T-helper 17 cell (primary cell): ENCODE measurements at places on chromosomes 13 and 19. TPM values are rescaled to one million over a fixed set of nuclear protein-coding genes. Genes with fewer than 3 reads are reported as not detected.
A peak's percentile ranks its signal among the peaks of the same experiment; 100 is the strongest.

DNA sequence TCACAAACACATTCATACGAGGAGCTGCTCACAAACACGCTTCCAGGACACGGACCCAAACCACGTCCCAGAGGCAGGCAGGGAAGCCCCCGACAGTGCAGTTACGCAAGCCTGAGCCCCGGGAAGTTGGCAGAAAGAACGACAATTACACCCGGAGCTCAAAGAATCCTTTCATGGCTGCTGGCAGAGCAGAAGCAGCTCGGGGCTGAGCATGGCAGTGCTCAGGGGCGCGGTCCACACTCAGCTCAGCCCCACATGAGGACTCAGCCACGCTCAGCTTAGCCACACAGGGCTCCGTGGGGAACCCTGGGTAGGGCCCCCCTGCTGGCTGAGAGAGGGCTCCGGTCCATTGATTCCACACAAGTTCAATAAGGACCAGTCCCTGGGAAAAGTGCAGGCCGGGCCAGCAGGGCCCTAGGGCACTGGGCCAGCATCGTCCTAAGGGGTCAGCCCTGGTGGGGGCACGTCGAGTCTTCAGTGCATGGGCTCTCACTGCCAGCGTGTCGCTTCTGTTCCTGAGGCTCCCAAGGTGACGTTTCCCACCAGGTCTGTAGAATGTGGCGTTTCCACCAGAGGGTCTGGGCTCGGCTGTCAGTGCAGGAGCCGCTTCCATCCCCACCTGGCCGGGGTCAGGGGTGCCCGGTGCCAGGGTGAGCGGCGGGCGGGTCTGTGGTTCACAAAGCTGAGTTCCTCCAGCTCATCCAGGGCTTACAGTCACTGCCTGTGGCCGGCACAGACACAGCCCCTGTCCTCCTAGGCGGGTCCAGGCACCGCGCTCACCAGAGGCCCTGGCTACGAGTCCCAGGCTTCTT is 23.1 kb downstream of the GAS6 start:
- no peak overlapping the region for H3K4me3 ChIP-seq
- H3K4me1 ChIP-seq = peaks cover 3% of the 10 kb centered on the region
- H3K27me3 ChIP-seq = no peaks in the 10 kb centered on the region
- peaks cover 2% of the 10 kb centered on the region for H3K36me3 ChIP-seq
- H3K27ac ChIP-seq = no peak overlapping the region

Gene RTBDN
- not detected for total RNA-seq

Gene PLIN4
- total RNA-seq = not detected

Gene ZNF665
- total RNA-seq = 0.78 TPM

Gene ZNF844
- total RNA-seq = 9.7 TPM

- H3K36me3 ChIP-seq = peaks cover 2% of the 10 kb centered on the region
- no peaks in the 10 kb centered on the region for H3K27me3 ChIP-seq
- H3K27ac ChIP-seq = peak overlapping the region; percentile 83
- no peak overlapping the region for H3K4me3 ChIP-seq
- peaks cover 31% of the 10 kb centered on the region for H3K4me1 ChIP-seq
Observed at GRCh38 chr19:55248166-55248675, 10.6 kb downstream of the PPP6R1 start.

DNA sequence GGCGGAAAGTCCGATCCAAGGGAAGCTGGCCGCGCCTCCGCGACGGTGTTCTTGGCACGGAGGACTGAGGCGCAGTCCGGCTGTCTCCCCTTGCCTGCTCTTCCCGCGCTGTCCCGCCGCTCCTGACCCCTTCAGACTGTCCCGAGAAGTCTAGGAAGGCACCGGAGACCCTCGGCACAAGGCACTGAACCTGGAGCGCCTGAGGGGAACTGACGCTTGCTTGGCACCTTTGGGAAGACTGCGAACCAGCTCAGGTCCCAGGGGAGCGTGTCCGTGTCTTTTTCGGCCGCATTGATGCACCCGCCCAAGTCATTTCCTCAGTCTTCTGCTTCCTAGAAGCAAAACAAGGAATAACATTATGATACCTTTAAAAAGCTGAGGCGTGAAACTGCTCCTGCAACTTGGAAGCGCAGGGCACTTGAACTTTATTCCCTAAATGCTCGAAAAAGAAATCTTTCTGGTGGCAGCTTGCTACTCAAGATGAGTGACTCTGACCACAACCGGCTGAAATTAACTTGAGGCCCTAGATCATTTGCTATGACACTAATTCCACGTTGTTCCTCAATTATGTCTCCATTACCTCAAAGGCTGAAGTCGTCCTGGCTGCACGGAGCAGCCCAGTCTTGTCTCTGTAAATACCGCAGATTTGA is 735 bp upstream of the FLT1 start:
- no peak overlapping the region for H3K27ac ChIP-seq
- DNase-seq = no peak
- H3K4me1 ChIP-seq = no peaks in the 10 kb centered on the region
- H3K36me3 ChIP-seq = peaks cover 8% of the 10 kb centered on the region

Gene SIGLEC9
- 4.8 TPM for total RNA-seq

DNA sequence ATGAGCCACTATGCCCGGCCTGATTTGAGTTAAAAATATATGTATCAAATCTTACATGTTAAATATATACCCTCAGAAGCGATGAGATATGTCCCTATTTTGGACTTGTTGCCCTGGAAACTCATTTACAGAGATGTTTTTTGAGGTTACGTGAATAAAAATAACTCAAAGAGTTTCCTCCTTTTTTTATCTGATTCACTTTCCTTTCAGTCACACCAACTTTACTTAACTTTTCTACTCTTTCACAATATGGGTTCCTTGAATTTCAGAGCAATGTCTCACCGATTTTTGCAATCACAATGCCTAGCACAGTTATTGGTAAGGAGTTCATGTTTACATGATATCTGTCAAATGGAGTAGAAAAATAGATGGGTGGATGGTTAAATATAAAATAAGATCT is 2.3 kb downstream of the OR7C2 start:
- H3K4me3 ChIP-seq = no peak overlapping the region
- peak overlapping the region; percentile 39 for H3K27ac ChIP-seq
- DNase-seq = no peak
- peaks cover 28% of the 10 kb centered on the region for H3K27me3 ChIP-seq
- H3K36me3 ChIP-seq = peaks cover 2% of the 10 kb centered on the region

GRCh38 chr13:103164251-103164650 is 98.0 kb upstream of the SLC10A2 start:
- H3K27me3 ChIP-seq = no peaks in the 10 kb centered on the region
- H3K4me3 ChIP-seq = no peak overlapping the region
- H3K27ac ChIP-seq = no peak overlapping the region
- DNase-seq = no peak
- no peaks in the 10 kb centered on the region for H3K4me1 ChIP-seq

Gene SWSAP1
- 2.6 TPM for total RNA-seq

Gene ZFP14
- total RNA-seq = 3.5 TPM

GRCh38 chr13:105920370-105920769 is 615.1 kb downstream of the EFNB2 start:
- no peak overlapping the region for H3K4me3 ChIP-seq
- H3K4me1 ChIP-seq = no peaks in the 10 kb centered on the region
- DNase-seq = no peak
- H3K36me3 ChIP-seq = no peaks in the 10 kb centered on the region

Gene RXFP2
- total RNA-seq = not detected

DNA sequence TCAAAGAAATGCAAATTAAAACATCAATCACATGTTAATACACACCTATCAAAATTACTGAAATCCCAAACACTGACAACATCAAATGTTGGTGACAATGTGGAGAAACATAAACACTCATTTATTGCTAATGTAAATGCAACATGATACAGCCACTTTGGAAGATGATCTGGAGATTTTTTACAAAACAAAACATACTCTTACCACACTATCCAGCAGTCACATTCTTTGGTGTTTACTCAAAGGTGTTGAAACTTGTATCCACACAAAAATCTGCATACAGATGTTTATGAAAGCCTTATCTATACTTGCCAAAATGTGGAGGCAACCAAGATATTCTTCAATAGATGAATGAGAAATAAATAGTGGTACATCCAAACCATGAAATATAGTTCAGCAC is 1219.5 kb upstream of the PCDH20 start:
- H3K27ac ChIP-seq = no peak overlapping the region
- H3K36me3 ChIP-seq = no peaks in the 10 kb centered on the region
- no peaks in the 10 kb centered on the region for H3K27me3 ChIP-seq
- DNase-seq = no peak
- H3K4me1 ChIP-seq = no peaks in the 10 kb centered on the region
- no peak overlapping the region for H3K4me3 ChIP-seq

- H3K4me3 ChIP-seq = no peak overlapping the region
- H3K27ac ChIP-seq = no peak overlapping the region
- no peaks in the 10 kb centered on the region for H3K27me3 ChIP-seq
- H3K4me1 ChIP-seq = no peaks in the 10 kb centered on the region
Observed at GRCh38 chr13:36552334-36552733, 120.0 kb downstream of the CCNA1 start.

GRCh38 chr19:42286349-42287016 is 15.4 kb upstream of the PRR19 start:
- peaks cover 28% of the 10 kb centered on the region for H3K4me1 ChIP-seq
- no peak for DNase-seq
- peaks cover 3% of the 10 kb centered on the region for H3K36me3 ChIP-seq

- H3K4me1 ChIP-seq = peaks cover 23% of the 10 kb centered on the region
- H3K36me3 ChIP-seq = peaks cover 2% of the 10 kb centered on the region
- no peak for DNase-seq
Observed at GRCh38 chr19:24040621-24041020, 46.4 kb upstream of the ZNF254 start.

- H3K27me3 ChIP-seq = no peaks in the 10 kb centered on the region
- no peak for DNase-seq
- H3K36me3 ChIP-seq = no peaks in the 10 kb centered on the region
- no peak overlapping the region for H3K4me3 ChIP-seq
Observed at GRCh38 chr19:27762933-27763332, 1450.0 kb downstream of the UQCRFS1 start.

- no peak overlapping the region for H3K4me3 ChIP-seq
- no peak overlapping the region for H3K27ac ChIP-seq
- peaks cover 22% of the 10 kb centered on the region for H3K4me1 ChIP-seq
- DNase-seq = no peak
Observed at GRCh38 chr19:13783565-13784500, 9.6 kb downstream of the C19orf53 start.

Gene OR7D2
- not detected for total RNA-seq

DNA sequence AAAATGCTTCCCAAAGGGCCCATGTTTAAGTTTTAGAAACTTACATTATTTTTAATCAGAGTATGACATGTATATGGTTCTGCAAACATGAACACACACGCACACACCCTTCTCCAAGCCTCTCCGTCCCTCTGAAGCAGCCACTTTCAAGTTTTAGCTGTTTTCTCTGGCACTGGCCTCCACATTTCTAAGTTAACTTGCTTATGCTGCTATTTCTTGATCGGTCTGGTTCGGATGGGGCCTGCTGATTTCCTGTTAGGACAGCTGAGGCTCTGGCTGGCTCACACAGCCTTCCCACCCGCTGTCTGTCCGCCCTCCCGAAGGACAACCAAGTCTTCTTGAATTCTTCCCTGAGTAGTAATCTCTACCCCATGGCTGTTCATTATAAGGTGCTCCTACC is 4.4 kb downstream of the SPC24 start:
- H3K4me1 ChIP-seq = peaks cover 8% of the 10 kb centered on the region
- no peak for DNase-seq
- H3K27ac ChIP-seq = no peak overlapping the region
- H3K36me3 ChIP-seq = no peaks in the 10 kb centered on the region

GRCh38 chr19:12202250-12202649 is 39.4 kb downstream of the ZNF136 start:
- H3K4me3 ChIP-seq = no peak overlapping the region
- H3K27me3 ChIP-seq = no peaks in the 10 kb centered on the region
- H3K4me1 ChIP-seq = no peaks in the 10 kb centered on the region

Gene PRR36
- total RNA-seq = 0.63 TPM

DNA sequence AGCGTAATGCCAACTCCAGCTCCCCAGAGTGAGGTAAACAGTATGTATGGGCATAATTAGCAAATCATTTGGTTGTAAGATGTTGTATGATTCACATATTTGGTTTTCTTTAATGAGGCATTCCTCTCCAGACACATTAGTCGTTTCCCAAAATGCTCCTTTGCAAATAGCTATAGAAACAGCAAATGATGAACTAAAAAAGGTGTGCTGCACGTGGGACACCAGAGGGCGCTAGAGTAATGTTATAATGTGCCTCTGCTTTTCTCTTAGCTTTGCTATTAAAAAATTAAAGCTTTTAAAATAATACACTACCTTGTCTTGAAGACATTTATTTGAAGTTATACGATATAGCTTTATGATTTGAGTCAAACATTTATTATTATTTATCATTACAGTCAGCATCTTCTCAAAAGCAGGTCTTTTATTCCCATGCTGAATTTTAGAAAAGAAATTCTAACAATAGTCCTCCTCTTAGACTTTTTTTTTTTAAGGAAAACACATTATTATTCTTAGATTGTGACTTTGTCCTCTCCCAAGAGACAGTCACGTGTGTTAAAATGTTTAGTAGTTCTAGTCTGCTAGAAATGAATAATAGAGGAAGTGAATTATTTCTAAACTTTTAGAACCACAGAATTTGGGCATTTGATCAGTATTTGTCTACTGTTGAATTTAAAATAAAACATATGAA is 121.6 kb upstream of the FRY start:
- peaks cover 47% of the 10 kb centered on the region for H3K4me1 ChIP-seq
- peaks cover 4% of the 10 kb centered on the region for H3K36me3 ChIP-seq
- peak overlapping the region; percentile 77 for H3K27ac ChIP-seq
- H3K4me3 ChIP-seq = no peak overlapping the region
- H3K27me3 ChIP-seq = no peaks in the 10 kb centered on the region

Gene PPM1N
- total RNA-seq = 3.8 TPM

DNA sequence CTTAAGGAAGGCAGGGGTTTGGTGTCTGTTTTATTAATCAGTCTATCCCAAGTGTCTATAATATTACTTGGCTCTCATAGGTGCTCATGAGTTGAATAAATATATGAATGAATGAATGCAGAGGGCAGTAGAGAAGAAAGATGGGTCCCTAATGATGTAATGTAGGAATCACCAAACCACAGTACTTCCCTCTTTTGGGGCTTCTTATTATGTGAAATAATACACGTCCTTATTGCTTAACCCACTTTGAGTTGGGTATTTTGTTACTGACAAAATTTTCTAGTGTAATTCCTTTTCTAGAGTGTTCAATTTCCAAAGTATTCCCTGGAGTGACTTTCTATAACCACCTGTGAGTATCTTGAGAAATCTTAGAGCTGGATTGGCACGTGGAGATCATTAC is 13.2 kb downstream of the KLK5 start:
- no peak for DNase-seq
- peaks cover 35% of the 10 kb centered on the region for H3K27me3 ChIP-seq
- no peak overlapping the region for H3K27ac ChIP-seq
- H3K4me3 ChIP-seq = no peak overlapping the region

Gene NBEA
- total RNA-seq = 3.8 TPM

DNA sequence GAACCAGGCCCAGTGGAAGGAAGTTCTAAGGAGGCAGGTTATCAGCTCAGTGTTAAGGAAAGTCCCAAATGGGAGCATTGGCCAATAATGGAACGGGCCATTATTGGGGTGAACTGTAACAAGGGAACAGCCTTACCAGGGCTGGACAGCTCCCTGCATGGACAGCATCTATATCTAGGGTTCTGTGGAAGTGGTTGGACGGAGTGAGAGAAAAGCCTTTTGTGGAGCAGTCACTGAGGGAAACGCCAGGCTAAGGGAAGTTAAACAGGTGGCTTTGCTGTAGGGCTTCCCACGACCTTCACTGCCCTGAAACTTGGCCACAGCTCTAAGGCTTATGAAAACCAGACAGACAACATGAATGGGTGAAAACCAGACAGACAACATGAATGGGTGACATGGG is 17.0 kb downstream of the POU2F2 start:
- peaks cover 11% of the 10 kb centered on the region for H3K36me3 ChIP-seq
- peaks cover 15% of the 10 kb centered on the region for H3K4me1 ChIP-seq
- DNase-seq = no peak
- peak overlapping the region; percentile 81 for H3K27ac ChIP-seq
